ENCODE measurements at places on chromosomes 6 and 20. TPM values are rescaled to one million over a fixed set of nuclear protein-coding genes. Genes with fewer than 3 reads are reported as not detected.

DNA sequence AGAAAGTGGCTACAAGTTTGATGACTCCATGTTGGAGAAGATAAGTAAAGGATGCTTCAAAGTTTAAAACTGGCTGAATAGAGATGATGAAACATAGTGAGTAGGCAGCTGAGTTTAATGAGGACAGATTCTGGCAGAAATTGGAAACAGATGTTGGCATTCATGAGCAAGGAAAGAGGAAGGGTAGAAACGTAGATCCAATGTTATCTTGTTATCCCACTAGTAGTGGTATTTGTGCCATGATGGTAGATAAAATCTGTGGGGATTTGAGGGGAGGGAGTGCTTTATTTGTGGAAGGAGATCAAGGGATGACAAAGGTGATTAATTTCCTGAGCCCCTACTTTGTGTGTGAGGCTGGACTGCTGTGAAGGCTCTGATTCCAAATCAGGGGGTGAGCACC, 69.5 kb downstream of the MRAP2 start:
- no peaks in the 10 kb centered on the region for H3K4me1 ChIP-seq
- H3K27ac ChIP-seq = no peak overlapping the region
- no peaks in the 10 kb centered on the region for H3K36me3 ChIP-seq
- no peak overlapping the region for H3K4me3 ChIP-seq
- H3K27me3 ChIP-seq = no peaks in the 10 kb centered on the region

- no peaks in the 10 kb centered on the region for H3K27me3 ChIP-seq
- no peak overlapping the region for H3K4me3 ChIP-seq
- peaks cover 26% of the 10 kb centered on the region for H3K4me1 ChIP-seq
- no peak overlapping the region for H3K27ac ChIP-seq
- DNase-seq = no peak
Measured at GRCh38 chr6:43516367-43516696, 394 bp downstream of the YIPF3 start.

DNA sequence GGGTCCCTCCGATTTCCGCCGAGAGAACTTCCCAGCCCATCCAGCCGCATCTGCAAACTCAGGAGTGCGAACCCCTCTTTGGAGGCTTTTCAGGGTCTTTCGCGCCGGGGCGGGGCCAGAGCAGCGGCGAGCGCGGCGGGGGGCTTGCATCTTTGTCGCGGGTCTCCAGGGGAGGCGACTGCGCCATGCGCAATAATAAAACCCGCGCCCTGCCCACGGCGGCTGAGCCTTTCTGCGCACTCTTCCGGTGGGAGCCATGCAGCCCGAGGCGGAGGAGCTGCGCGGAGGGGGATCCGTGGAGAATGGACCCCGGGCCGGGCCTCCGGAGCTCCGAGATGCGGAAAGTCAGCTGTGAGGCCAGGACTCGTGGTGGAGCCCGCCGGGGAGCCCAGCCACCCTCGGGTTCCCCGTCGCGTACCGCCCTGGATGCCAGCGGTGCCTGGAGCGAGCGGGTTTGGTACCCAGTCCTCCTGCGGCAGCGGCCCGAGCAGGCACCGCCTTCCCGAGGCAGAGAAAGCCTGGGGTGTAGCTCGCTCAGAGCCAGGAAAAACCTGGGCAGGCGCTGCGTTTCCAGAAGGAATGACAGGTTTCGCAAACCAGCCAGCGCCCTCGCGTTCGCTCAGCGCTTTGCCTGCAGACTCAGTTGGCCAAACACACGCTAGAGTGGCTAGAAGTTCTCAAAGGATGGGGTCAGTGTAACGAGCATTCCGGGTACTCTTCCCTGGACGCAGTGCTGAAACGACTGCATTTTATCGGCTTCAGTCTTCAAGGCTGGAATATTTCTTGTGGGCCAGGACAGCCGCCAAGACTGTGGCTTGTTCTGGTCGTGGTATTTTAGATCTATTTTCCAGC, 1.2 kb downstream of the AKAP12 start:
- H3K27ac ChIP-seq = no peak overlapping the region
- no peaks in the 10 kb centered on the region for H3K36me3 ChIP-seq
- peaks cover 80% of the 10 kb centered on the region for H3K27me3 ChIP-seq
- H3K4me3 ChIP-seq = peak overlapping the region; percentile 48
- H3K4me1 ChIP-seq = peaks cover 8% of the 10 kb centered on the region
- DNase-seq = peak; percentile 21

DNA sequence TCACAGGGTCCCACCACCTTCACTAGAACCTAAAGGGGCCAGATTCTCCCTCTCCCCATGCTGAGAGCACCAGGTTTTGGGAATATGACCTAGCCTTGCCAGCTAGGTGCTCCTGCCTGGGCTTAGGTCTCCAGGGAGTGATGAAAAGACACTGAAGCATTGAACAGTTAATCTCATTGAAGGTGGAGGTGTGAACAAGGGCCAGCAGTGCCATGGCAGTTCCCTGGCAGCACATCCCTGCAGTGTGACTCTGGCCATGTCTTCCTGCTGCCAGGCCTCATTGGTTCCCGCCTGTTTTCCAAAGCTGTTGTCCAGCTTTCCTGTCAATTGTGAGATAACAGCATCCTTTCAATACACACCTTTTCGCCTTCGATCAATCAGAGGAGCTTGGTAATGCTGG, 10.9 kb downstream of the PPIL6 start:
- H3K27me3 ChIP-seq = no peaks in the 10 kb centered on the region
- H3K4me3 ChIP-seq = no peak overlapping the region
- DNase-seq = no peak
- H3K4me1 ChIP-seq = no peaks in the 10 kb centered on the region
- no peak overlapping the region for H3K27ac ChIP-seq

GRCh38 chr20:16363506-16364319, 209.5 kb downstream of the KIF16B start:
- H3K36me3 ChIP-seq = peaks cover 10% of the 10 kb centered on the region
- H3K4me3 ChIP-seq = no peak overlapping the region
- no peak overlapping the region for H3K27ac ChIP-seq
- H3K27me3 ChIP-seq = no peaks in the 10 kb centered on the region
- no peaks in the 10 kb centered on the region for H3K4me1 ChIP-seq

DNA sequence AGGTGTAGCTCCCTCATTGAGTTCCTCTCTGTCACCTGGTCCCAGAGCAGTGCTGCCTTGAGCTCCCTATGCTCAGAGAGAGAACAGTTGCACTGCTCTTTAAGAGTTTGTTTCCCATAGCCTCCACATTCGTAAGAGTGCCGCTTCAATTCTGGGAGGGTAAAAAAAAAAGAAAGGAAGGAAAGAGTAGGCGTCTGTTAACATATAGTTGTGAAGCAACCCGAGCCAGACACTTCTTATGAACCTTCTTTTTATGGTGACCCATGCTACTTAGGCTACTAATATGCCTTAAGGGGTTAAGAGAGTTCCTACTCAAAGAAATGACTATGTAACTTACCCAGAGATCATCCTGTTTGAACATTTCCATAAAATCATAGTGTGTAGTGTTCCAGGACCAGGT, 4.3 kb upstream of the ARG1 start:
- H3K27me3 ChIP-seq = no peaks in the 10 kb centered on the region
- no peak overlapping the region for H3K4me3 ChIP-seq
- peaks cover 9% of the 10 kb centered on the region for H3K36me3 ChIP-seq
- no peak for DNase-seq
- no peak overlapping the region for H3K27ac ChIP-seq

DNA sequence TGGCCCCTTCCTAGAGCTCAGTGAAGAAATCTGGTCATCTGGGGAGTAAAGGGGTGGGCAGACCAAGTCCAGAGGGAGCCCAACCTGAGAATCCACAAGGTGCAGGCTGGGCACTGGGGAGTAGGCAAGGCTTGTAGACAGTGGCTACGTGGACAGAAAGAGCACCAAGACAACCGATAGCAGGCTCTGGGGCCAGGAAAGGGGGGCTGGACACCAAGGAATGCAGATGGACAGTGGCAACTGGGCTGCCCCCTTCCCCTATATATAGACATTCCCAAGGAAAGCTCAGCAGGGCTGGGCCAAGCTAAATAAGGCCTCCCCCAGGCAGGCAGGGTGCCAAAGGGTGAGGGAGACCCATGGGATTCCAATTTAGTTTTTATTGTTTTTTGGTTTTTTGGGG, 1.5 kb upstream of the TNNC2 start:
- H3K4me1 ChIP-seq = peaks cover 13% of the 10 kb centered on the region
- H3K27ac ChIP-seq = no peak overlapping the region
- DNase-seq = no peak
- peaks cover 16% of the 10 kb centered on the region for H3K27me3 ChIP-seq

DNA sequence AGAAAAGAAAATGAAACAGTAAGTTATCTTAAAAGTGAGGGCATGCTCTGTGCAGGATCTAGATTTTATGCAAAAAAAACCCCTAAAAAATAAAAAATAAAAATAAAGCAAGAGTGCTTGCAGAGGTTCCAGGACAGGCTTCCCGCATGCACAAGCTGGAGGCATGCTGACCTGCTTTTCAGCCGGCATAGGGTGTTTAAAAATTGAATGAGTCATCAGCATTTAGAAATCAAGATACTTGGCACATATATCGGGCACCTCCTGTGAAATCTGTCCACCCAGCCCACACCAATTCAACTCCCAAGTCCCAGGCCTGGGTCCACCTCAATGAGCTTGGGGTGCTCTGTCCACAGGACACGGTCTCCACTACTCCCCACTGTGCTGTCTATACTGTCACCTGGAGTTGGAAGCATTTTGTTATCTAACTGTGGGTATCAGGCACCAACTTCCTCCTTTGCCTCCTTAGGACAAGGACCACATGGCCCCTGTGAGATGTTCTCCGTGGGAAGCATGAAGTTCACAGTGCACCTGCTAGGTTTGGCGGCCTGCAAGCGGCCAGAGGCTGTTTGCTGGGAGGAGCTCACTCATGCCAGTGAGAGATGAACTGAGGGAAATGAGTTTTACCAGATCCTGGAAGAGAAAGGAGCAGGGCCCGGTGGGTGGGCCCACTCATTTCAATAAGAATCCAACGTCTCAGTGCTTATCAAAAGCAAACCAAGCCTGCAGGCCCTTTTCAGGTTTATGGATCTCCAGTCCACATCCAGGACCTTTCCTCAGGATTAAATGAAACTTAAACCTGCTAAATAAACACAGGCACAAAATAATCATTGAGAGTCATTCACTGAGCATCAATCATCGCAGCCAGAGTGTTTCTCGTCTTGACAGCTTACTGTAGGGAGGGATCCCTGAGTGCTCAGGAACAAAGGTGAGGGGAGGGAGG, 121.1 kb downstream of the FOXA2 start:
- H3K36me3 ChIP-seq = no peaks in the 10 kb centered on the region
- H3K27ac ChIP-seq = no peak overlapping the region
- DNase-seq = no peak

The CCM2L gene
- not detected for total RNA-seq

The C20orf144 gene
- total RNA-seq = 0.21 TPM

The FOXA2 gene
- total RNA-seq = not detected

The SLC35D3 gene
- total RNA-seq = not detected

The ZSWIM1 gene
- total RNA-seq = 11.1 TPM

The COL9A1 gene
- not detected for total RNA-seq

The LHFPL5 gene
- total RNA-seq = not detected

The EBF4 gene
- 0.98 TPM for total RNA-seq
